Vagina (tissue), 2 donors: ENCODE measurements at places on chromosomes 6 and 20. TPM values are rescaled to one million over a fixed set of nuclear protein-coding genes. Genes with fewer than 3 reads are reported as not detected.

DNA sequence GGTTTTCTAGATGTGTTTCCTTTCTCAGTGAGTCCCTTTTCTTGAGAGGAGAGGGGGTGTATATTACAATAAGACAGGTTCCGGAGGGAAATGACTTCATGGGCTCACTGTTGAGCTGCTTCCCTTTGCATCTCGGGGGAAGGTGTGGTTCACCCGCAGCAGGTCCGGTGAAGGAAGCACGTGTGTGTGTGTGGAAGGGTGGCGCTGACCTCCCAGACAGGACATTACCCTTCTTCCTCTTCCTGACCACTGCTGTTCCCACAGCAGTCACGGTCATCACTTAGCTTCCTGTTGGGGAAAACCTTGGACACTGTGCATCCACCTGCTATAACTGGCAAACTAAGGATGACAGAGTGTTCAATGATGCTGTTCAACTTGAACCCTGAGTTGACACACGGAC, 83.6 kb downstream of the PLEKHG1 start:
- H3K27ac ChIP-seq = no peak overlapping the region
- H3K36me3 ChIP-seq = no peaks in the 10 kb centered on the region
- DNase-seq = no peak
- H3K27me3 ChIP-seq = no peaks in the 10 kb centered on the region
- H3K4me3 ChIP-seq = no peak overlapping the region

DNA sequence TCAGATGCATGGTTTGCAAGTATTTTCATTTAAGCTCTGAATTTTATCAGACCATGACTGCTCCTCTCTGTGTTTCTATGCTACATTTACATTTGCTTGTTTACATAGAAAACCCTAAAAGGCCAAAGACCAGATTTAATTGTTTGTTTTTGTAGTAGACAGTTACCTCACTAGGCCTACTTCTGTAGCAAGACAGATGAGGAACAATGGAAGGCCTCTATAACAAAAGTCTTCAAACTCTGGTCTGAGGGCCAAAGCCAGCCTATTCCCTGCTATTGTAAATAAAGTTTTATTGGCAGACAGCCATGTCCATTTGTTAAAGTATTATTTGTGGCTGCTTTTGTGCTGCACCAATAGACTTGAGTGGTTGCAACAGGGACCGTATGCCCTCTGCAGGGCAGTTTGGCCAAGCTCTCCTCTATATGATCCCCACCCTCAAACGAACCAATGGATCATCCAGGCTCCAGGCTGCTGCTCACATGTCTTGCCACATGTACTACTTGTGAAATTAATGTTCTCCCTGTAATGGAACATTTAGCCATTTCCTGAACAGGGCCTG, 182.0 kb downstream of the DOK5 start:
- no peak for DNase-seq
- H3K27ac ChIP-seq = no peak overlapping the region
- H3K36me3 ChIP-seq = no peaks in the 10 kb centered on the region

DNA sequence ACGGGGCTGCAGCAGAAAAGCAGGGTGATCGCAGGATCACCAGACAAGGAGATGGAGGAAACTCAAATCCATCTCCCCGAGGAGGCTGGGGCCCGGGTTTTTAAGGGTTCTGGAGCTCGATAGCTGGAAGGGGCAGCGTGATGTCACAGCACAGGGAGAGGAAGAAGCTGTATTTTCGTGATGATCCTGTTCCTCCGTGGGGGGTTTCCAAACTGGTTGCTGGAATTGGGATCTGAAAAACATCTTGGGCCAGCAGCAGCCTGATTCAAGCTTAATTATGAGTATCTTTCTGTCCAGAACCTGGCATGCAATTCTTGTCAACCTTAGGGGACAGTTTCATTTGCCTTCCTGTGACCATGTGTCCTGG, 4.1 kb downstream of the CST7 start:
- H3K27ac ChIP-seq = no peak overlapping the region
- no peaks in the 10 kb centered on the region for H3K27me3 ChIP-seq
- DNase-seq = no peak
- no peak overlapping the region for H3K4me3 ChIP-seq
- H3K4me1 ChIP-seq = no peaks in the 10 kb centered on the region

DLL1 gene
- 43.5 TPM for total RNA-seq
